Calu3 (cell line): ENCODE measurements at places on chromosomes 1 and 21. TPM values are rescaled to one million over a fixed set of nuclear protein-coding genes. Genes with fewer than 3 reads are reported as not detected.

The HAO2 gene
- total RNA-seq = not detected in 2 replicates

The NOTCH2 gene
- 72.6 and 79.6 TPM in 2 replicates for total RNA-seq

The EPHB2 gene
- total RNA-seq = 15.6 and 19.3 TPM in 2 replicates

The IL24 gene
- total RNA-seq = not detected in 2 replicates

DNA sequence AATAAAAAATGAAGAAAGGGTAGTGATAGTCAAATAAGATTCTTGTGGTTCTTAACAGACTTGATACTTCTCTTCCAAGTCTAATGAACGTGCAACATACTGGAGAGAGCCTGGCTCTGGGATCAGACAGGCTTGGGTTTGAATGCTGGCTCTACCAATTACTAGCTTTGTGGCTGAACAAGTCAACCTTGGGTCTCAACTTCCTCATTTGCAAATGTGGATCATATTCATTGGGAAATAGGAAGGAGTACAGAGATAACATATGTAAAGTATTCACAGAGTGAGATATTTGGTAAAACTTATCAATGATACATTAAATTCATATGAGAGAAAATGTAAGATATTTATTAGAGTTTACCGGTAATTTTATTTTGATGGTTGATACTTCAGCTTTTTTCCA lies 2.0 kb downstream of the EDEM3 start:
- DNase-seq = no peak

- DNase-seq = no peak
Observed at GRCh38 chr1:117607471-117607870, 1.6 kb downstream of the TENT5C start.

DNA sequence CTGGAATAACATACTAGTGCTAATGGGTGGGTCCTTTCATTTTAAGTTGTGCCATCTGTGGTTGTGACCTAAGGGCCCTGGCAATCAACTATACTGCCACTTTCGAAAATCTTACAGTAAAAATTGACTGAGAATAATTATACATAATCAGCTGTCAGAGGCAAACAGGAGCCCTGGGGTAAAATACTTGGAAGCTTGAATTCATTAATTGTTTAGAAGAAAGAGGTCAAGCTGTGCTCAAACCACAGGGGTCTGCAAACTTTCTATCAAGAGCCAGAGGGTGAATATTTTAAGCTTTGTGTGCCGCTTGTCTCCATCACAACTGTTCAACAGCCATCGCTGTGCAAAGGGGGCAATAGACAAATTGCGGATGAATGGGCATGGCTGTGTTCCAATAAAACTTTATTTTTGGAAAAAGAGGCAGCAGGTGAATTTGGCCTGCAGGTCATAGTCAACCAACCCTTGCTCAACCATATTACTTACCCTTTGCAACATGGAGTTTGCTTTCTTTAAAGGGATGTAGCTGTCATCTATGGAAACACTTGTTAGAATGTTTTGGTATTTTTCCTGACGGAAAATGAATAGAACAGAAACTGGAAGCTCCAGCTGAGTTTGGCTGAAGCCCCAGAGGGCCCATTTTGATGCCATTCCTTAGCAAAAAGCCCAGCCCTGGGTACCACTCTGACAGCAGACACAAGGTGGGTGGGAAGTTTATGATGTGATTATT lies 35.7 kb upstream of the USP1 start:
- no peak for DNase-seq

- no peak for DNase-seq
Observed at GRCh38 chr1:87591492-87591891, 262.8 kb downstream of the LMO4 start.

- DNase-seq = no peak
Observed at GRCh38 chr1:21639594-21640041, 29.5 kb downstream of the RAP1GAP start.

- DNase-seq = peak; percentile 11
Observed at GRCh38 chr21:21163904-21164303, 165.7 kb downstream of the NCAM2 start.

- no peak for DNase-seq
Observed at GRCh38 chr21:14356746-14357145, 26.2 kb downstream of the HSPA13 start.

GRCh38 chr21:19781881-19782652 lies 1216.1 kb upstream of the NCAM2 start:
- DNase-seq = no peak

DNA sequence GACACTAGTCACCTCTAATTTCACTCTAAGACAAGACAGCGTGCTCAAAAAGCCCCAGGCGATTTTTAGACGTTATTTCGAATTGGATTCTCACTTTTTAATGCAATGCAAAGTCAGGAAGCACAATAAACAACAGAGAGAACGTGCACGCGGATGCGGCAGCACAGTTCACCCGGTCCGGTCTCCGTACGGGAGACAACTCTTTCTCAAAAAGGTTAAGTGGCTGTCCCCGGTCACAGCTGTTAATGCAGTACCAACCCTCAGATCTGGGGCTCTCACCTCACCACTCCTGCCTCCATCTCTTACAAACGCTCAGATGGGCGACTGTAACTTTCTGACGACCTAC lies 1.2 kb downstream of the HP1BP3 start:
- no peak for DNase-seq

DNA sequence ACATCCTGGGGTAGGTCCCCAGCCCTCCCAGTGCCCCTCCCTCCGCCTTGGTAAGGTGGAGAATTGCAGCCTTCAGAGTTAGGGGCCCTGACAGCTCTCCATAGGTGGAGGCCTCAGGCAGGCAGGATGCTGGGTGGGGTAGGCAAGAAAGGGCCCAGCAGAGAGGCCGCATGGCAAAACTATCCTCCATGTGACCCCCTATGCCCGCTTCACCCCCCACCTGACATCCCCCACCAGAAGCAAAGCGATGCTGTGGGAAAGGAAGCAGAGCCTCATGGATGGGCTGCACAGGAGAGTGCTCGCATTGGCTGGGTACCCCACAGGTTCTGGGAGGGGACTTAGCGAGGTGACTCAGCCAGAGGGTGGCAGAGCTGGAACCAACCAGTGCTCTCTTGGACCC lies 1.6 kb downstream of the S100A9 start:
- DNase-seq = no peak

DNA sequence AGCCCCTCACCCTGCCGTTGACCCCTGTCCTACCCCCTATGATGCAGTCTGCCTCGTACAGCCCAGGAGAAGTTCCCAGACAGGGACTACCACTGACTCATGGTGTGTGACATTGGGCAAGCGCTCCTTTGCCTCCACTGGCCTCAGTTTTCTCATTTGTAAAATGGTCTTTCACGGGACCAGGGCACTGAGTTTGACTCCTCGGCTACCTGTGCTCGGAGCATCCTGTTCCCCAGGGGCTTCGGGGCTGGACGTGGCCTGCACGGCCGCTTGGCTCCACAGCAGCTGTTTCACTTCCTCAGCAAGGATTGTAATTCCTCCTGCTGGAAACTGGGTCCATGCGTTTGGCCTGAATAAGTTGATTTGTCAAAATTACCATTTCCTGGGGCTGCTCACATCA lies 277.3 kb downstream of the MATN1 start:
- no peak for DNase-seq

- DNase-seq = no peak
Observed at GRCh38 chr1:18118078-18118477, 10.5 kb downstream of the IGSF21 start.

DNA sequence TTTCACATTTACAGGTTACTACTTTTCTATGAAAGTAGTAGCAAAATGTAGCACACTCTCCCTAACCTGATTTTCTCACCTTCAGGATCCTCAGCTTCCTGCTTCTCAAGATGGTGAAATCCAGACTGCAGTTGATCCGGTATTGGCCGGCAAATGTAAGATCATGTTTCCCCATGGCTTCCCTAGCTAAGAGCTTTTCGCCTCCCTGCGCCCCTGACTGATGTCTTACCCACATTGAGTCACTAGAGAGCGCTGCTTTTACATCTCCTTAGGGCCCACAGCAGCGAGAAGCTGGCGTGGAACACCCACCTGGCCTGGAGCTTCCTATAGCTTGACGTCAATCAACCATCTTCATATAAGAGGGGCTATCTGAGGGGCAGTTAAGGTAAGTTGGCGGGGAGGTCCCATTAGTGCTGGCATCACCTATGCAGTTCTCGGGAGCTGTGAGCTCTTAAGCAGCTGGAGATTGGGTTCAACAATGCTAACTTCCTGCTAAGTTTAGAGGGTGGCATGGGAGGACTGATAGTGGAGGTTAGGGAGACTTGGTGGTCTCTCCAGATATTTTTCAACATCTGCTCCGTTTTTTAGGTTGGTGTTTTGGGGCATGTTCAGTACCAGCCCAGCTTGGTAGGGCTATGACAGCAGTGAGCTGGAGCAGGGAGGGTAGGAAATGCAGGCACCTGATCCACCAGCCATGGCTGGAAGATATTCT lies 5.5 kb downstream of the PTPN7 start:
- peak; percentile 56 for DNase-seq
